CD4-positive, alpha-beta T cell treated with Interleukin-15 for 4 hours (primary cell): ENCODE measurements at places on chromosomes 1 and 21.

DNA sequence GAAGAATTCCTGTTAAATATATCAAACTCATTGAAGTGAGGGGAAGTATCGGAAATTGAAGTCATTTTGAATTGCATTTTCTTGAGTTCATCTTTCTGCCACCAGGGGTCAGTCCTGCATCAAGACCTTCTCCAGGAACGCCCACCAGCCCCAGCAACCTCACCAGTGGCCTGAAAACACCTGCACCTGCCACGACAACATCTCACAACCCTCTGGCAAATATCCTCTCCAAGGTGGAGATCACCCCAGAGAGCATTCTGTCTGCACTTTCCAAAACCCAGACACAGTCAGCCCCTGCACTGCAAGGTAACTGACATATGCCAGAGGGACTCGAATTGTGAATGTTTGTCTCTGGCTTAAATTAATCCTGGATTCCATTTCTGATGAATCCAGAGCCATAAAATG is 22.8 kb upstream of the TARS2 start:
- DNase-seq: peak; percentile 75

GRCh38 chr1:99669821-99670220 is 23.9 kb downstream of the PALMD start:
- DNase-seq: no peak

GRCh38 chr21:36820176-36821031 is 121.5 kb downstream of the SIM2 start:
- no peak for DNase-seq

GRCh38 chr1:167409183-167409582 is 109.1 kb downstream of the CD247 start:
- DNase-seq: no peak

- DNase-seq: no peak
These were observed 28.1 kb downstream of the SLC5A9 start for GRCh38 chr1:48250572-48250971.

GRCh38 chr1:114103992-114104391 is 49.7 kb downstream of the SYT6 start:
- DNase-seq: no peak

GRCh38 chr1:34547046-34547674 is 207.7 kb upstream of the GJB5 start:
- DNase-seq: no peak

DNA sequence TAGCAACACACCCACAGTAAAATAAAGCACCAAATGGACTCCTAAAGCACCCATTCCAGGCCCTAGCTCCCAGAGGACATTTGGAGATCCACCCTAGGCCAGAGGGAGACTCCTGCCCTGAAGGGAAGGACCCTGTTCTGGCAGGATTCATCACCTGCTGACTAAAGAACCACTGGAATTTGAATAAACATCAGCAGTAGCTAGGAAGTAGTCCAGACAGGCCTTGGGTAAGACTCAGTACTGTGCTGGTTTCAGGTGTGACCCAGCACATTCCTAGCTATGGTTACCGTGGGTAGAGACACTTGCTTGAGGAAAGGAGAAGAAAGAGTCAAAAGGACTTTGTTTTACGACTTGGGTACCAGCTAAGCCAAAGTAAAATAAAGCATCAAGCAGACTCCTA is 92.7 kb upstream of the LRRC7 start:
- no peak for DNase-seq

GRCh38 chr21:39840373-39841097 is 26.7 kb upstream of the PCP4 start:
- DNase-seq: no peak

DNA sequence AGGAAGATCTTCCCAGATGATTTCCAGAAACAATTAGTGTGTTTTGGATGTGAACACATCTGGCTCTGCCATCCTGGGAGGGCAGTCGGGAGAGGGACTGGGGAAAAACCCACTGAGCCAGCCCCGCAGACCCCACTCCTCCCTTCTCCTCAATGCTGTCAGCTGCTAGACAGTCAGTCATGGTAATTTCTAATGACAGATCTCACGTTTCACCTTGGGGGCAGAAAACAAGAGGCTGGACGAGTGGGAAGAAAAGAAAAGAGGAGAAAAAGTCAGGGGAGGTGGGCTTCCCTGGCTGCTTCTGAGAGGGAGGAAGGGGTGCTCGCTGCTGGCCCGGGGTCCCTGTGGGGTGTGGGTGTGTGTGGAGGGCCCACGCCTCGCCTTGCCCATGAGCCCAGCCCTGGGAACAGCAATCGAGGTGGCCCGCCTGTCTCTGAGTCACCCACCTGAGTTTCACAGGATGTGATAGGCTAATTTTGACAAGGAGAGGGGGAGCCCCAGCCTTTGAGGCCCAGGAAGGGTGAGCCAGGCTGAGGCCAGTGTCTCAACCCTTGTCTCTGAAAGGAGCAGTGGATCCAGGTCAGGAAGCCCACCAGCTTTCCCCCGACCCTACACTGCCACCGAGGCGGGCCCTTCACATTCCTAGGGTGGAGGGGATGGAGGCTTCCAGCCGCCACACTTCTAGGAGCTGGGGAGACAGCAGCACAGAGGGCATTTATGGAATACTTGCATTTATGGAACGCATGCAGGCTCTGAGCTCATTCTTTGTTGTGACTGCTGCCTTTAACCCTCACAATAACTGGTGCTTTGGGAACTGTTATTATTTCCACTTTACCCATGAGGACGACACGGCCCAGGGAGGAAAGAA is 49.1 kb upstream of the IFNLR1 start:
- no peak for DNase-seq

DNA sequence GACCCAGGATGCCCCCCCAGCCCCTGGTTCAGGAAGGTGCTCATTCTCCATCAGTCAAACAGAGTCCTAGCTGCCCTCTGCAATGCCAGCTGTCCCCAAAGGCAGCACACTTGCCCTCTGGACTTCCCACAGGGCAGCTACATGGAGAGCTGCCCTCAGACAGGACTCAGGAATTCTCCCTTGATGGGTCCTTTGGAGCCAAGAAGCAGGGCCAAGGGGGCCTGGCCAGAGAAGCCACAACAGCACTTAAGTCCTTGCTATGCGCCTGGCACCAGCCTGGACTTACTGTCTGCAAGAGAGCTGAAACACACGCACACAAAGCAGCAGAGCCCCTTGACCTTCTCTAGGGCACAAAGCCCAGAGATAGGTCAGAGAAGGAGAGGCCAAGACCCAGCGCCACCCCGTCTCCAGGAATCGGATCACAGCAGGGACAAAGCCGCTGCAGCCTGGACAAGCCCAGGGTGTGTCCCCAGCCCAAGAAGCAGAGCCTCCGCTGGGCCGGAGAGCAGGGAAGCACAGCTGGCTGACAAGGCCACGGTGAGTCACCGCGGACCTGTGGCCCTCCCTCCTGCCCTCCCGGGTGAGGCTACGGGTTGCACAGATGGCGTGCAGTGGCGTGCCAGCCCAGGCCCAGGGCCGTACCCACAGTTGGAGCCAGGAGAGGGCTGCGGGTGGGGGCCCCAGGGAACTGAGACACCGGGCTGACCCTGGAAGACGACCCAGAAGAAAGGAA is 1.7 kb downstream of the WNT9A start:
- DNase-seq: no peak
